Skin of body (tissue), 3 donors: ENCODE measurements at places on chromosomes 16 and 17.

- DNase-seq, result no peak
These were observed 10.2 kb upstream of the ETV4 start for GRCh38 chr17:43556292-43556691.

- DNase-seq, result no peak
These were observed 13.1 kb upstream of the SREBF1 start for GRCh38 chr17:17849845-17850373.

- DNase-seq, result no peak
These were observed 123.6 kb downstream of the CMIP start for GRCh38 chr16:81567987-81568748.

DNA sequence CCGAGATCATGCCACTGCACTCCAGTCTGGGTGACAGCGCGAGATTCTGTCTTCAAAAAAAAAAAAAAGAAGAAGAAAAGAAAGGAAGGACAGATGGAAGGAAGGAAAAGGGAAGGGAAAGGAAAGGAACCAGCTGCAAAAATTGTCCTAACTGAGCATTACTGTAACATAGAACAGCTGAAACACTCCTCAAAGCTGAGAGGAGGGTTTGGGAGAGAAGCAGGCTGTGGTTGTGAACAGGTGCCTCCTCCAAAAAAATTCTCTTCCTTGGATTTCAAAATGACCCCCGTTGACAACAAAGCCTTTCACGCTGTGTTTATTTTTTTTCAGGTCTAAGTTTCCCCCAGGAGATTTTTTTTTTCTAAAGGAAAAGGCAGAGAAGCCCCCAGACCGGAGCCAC, 541.4 kb downstream of the WWOX start:
- DNase-seq, result no peak

- DNase-seq, result no peak
These were observed 133.2 kb downstream of the CBLN1 start for GRCh38 chr16:49148410-49148809.

- no peak for DNase-seq
These were observed 13.8 kb downstream of the CHST6 start for GRCh38 chr16:75481475-75481874.

DNA sequence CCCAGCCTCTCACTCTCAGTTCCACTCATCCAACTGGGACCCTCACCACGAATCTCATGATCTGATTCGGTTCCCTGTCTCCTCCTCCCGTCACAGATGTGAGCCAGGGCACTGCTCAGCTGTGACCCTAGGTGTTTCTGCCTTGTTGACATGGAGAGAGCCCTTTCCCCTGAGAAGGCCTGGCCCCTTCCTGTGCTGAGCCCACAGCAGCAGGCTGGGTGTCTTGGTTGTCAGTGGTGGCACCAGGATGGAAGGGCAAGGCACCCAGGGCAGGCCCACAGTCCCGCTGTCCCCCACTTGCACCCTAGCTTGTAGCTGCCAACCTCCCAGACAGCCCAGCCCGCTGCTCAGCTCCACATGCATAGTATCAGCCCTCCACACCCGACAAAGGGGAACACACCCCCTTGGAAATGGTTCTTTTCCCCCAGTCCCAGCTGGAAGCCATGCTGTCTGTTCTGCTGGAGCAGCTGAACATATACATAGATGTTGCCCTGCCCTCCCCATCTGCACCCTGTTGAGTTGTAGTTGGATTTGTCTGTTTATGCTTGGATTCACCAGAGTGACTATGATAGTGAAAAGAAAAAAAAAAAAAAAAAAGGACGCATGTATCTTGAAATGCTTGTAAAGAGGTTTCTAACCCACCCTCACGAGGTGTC, 26.6 kb downstream of the STH start:
- no peak for DNase-seq

DNA sequence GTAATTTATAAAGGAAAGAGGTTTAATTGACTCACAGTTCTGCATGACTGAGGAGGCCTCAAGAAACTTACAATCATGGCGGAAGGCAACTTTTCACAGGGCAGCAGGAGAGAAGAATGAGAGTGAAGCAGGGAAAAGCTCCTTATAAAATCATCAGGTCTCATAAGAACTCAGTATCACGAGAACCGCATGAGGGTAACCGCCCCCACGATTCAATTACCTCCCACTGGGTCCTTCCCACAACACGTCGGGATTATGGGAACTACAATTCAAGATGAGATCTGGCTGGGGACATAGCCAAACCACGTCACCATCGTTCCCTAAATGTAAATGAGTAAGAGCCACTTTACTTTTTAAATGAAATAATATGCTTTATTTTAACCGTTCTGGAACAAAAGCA, 89.9 kb upstream of the NACA2 start:
- no peak for DNase-seq

GRCh38 chr16:64730261-64730660, 391.6 kb downstream of the CDH11 start:
- no peak for DNase-seq

- no peak for DNase-seq
These were observed 59.0 kb downstream of the ABR start for GRCh38 chr17:1120596-1121441.

DNA sequence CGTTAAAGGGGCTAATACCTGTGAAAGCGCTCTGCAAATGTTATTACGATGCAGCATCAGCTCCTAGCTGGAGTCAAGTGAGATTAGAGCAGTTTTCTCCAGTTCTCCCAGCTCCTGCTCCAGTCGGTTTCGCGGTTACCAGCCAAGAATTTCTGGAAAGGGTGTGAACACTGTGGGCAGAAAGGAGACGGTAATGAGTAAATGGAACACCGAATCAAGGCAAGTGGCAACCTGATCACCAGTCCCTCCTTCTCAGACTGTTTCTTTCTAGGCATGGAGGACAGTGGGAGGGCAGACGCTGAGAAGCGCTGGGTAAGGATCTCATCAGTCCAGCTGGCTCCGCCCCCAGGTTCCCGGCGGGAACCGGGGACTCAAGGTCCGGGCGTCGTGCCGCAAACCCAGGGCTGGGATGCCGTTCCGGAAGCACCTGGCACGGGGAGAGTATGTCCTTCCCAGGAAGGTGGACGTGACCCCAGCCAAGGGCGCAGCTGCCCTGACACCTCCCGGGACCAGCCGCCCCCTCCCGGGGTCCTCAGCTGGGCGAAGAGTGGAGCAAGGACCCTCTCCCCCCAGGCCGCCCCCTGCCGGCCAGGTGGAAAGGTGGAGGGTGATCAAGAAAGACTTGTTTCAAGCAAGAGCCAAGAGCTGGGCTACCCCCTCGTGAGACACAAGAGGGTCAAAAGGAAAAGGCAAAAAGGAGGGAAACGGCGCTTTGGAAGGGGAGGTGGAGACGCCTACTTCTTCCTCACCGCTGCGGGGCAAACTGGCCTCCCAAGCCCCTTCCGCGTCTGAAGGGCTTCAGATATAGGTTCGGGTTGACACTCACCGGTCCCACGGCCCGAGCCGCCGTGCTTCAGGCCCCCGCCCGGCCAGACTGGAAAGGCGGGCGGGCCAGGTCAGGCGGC, 481 bp downstream of the MYO19 start:
- DNase-seq, result no peak

- DNase-seq, result no peak
These were observed 15.1 kb downstream of the NOD2 start for GRCh38 chr16:50708373-50709060.

DNA sequence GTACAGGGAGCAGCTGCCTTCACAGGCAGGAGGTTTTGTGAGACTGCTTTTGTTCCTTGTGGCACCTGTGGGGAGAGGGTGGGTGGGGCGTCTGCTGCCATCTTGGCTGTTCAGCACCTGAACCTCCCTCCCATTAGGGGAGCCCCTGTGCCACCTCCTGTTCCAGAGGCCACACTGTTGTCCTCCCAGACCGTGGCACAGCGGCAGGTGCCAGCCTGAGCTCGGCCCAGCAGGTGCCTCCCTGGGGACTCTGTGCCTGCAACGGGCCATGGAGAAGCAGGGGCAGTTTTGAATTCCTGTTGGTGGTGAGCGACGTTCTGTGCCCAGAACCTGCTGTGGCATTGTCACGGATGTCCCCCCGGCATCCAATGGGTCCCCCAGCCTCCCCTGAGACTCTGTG, 9.9 kb downstream of the LGALS3BP start:
- no peak for DNase-seq

GRCh38 chr17:53218723-53219122, 604.0 kb upstream of the KIF2B start:
- DNase-seq, result no peak

- no peak for DNase-seq
These were observed 1.1 kb downstream of the GJC1 start for GRCh38 chr17:44828919-44829522.

DNA sequence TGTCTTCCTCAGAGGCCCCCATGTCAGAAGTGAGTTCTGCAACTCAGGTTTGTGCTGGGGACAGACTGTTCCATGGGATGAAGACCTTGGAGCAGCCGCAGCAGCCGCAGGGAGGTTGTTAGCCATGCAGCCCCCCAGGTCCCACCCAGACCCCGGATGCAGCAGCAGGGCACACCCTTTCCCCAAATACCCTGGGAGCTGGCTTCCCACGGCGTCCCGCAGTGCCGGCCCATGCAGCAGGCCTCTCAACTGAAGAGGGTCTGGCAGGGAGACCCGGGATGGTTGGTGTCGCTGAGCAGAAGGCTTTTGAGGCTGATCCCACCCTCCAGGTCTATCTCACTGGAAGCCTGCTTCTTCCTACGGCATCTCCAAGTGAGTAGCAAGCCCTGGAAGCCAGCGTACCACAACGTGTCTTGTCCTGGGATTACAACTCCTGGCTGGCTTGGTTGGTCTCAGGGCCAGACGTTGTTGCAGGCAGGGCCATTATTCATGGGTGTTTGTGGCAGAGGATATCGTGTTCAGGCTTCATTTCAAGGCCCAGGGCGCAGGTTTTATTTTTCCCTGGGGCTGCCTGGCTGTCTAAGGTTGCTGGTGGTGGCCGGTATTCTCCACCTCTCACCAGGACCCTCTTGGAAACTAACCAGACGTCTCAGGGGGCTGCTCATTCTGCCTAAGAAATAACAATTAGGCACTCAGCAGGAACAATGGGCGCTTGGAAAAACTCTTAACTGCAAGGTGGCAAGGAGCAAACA, 223.2 kb downstream of the C16orf95 start:
- DNase-seq, result no peak

GRCh38 chr16:17397499-17397891, 73.3 kb downstream of the XYLT1 start:
- DNase-seq, result peak; percentile 15

DNA sequence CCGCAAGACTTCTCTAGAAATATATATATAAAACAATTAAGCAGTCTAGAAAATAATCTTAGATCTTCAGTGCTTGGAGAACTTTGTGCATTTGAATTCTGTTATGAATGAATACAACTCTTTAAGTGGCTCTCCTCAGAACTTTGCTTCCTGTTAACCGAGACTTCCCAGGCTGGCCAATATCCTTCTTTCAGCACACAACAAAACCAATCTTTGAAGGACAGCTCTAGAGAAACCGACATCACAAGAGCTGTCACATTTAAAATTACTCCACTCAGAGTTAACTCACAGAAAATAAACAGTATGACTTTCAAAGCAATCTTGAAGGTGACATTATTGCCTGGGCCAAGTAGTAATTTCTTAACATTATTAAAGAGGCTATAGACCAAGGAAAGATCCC, 49.7 kb upstream of the ITGA2B start:
- DNase-seq, result no peak

DNA sequence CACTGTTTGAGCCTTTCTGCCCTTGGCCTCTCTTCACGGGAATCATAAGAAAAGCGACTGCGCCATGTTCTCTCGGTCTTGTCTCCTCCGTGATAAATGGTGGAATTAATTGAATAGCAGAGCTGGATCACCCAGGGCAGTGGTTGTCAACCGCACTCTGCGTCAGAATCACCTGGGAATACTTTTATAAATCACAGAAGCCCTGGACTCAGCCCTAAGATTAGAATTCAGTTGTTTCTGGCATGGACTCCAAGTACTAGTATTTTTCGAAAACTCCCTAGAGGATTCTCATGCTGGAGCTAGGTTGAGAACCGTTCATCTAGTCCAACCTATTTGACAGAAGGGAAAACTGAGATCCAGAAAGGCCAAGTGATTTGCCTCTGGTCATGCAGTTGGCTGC, 64.1 kb downstream of the SPACA3 start:
- no peak for DNase-seq

- no peak for DNase-seq
These were observed at the start of gene SPEM1 for GRCh38 chr17:7419819-7420610. Gene SPEM1 (plus strand): TSS chr17:7420324. CDS start chr17:7420385, 61 bp downstream.

- no peak for DNase-seq
These were observed 1.0 kb downstream of the HOXB8 start for GRCh38 chr17:48613862-48614694.

GRCh38 chr16:60166-60565, 6.5 kb downstream of the SNRNP25 start:
- DNase-seq, result no peak

GRCh38 chr17:77365584-77366186, 224.9 kb downstream of the SEC14L1 start:
- no peak for DNase-seq

- DNase-seq, result peak; percentile 27
These were observed 1.3 kb downstream of the TUBB3 start for GRCh38 chr16:89924297-89924924.

DNA sequence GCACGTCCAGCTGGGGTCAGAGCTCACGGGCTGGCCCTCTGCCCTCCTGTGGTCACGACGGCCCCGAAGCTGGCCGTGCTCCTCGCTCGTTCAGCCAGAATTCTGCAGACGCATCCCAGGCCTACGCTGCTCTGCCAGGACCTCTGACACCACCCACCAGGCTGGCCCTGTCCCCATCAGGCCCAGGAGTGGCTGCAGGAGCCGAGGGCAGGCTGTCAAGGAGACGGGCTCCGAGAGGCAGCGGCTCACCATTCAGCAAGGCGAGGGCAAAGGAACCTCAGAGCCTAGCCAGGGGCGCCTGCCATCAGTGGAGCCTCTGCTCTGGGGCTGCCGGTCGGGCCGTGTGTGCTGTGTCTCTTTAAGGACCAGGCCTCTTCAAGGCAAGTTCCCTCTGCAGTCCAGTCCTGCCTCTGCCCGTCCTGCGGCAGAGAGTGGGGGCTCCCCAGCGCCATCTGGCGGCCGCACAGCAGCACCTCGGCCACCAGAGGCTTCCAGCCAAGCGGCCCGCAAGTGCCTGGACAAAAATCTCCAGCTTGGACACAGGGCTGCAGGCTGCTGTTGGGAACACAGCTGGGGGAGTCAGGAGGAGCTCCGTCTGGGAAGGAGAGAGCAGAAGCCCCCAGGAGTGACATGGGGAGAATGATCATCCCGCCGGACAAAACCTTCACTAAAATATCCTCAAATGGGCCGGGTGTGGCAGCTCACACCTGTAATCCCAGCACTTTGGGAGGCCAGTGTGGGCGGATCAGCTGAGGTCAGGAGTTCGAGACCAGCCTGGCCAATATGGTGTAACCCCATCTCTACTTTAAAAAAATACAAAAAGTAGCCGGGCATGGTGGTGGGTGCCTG, 7.4 kb upstream of the ABR start:
- peak; percentile 72 for DNase-seq

- no peak for DNase-seq
These were observed 28.9 kb upstream of the CMIP start for GRCh38 chr16:81415751-81416150.
